ENCODE measurements at places on chromosomes 3 and 15. TPM values are rescaled to one million over a fixed set of nuclear protein-coding genes. Genes with fewer than 3 reads are reported as not detected.

DNA sequence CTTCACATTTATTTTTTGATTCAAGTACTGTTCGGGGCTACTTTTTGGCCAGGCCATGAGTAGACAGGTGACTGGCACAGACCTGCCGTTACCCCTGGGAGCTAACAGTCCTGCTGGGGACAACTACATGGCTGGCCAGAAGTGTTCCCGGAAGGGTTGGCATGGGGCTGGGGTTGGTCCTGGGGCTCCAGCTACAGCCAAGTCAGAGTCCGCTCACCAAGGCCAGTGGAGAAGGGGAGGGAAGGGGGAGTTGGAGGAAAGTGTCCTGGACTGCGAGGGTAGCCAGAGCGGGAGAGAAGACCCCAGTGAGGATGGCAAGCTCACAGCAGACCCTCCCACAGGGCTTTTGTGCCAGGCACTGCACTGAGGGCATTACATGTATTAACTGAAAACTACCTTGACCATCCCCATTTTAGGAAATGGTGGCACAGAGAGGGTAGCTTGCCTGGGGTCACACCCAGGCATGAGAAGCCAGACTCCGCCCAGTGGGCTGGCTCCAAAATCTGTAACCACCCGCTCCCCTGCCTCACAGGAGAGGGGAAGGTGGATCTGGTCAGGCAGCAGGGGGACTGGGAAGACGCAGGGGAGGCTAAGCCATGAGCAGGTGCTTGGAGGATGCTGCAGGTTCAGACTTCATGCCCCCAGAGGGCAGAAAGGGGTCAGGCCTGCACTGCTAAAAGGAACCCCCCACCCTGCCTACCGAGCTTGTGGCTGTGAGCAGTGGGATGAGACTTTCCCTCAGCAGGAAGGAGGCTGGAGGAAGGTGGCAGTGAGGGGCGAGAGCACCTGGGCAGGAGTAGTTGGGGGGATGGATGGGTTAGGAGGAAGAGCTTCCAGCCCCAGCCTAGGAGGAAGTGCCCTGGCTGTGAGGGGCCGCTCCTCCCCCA lies 38.3 kb upstream of the ESYT3 start:
- H3K4me3 ChIP-seq: no peak overlapping the region
- no peak for DNase-seq
- no peak overlapping the region for H3K27ac ChIP-seq
- H3K4me1 ChIP-seq: no peaks in the 10 kb centered on the region

DNA sequence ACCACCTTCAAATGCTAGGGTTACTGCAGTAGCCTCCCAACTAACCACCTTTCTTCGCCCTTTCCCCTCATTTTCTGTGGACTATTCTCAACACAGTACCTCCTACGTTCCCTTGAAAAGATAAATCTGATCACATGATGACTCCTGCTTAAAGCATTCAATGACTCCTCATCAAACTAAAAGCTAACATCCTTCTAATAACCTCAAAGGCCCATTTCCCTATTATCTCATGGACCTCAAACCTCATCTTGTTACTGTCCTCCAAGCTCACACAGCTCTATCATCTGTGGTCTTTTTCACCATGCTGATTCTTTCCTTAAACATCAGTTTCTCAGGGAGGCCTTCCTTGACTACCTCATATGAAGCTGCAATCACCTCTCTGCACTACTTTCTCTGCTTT lies 29.6 kb downstream of the GADL1 start:
- no peaks in the 10 kb centered on the region for H3K36me3 ChIP-seq
- no peak for DNase-seq
- H3K4me1 ChIP-seq: no peaks in the 10 kb centered on the region
- no peaks in the 10 kb centered on the region for H3K27me3 ChIP-seq

DNA sequence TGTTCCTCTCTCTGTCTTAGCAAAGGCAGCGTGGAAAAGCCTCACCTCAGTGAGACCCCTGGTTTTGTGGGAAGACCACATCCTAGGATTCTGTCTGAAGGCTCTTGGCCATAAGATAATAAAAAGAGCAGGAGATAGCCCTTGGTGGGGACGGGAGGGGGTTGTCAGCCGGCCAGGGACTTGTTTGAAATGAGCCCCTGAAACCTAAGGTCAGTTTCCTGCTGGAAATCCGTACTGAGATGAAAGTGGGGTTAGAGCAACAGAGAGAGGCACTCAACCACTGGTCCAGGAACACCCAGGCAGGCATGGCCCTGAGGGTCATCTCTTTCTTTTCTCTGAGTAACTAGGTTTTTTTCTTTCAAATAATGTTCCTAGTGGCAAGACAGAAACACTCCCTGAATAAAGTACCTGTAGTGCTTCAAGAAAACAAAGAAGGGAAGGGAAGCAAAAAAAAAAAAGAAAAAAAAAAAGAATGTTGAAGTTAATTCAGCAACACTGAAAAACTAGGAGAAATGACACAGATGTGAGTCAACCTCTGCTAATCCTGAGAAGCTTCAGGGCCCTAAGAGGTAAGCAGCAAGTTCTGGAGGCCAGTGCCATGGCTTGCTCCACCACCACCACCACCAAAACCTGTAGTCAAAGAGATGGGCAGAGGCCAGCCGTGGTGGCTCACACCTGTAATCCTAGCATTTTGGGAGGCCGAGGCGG lies 3.2 kb downstream of the ITGB5 start:
- no peak overlapping the region for H3K4me3 ChIP-seq
- H3K27me3 ChIP-seq: no peaks in the 10 kb centered on the region
- peaks cover 7% of the 10 kb centered on the region for H3K4me1 ChIP-seq
- H3K36me3 ChIP-seq: no peaks in the 10 kb centered on the region

GRCh38 chr3:71917545-71917944 lies 132.6 kb upstream of the PROK2 start:
- no peak overlapping the region for H3K27ac ChIP-seq
- no peaks in the 10 kb centered on the region for H3K27me3 ChIP-seq
- no peak overlapping the region for H3K4me3 ChIP-seq
- DNase-seq: no peak

Gene SERPINI1
- 9.5 TPM for total RNA-seq

Gene CAMK1
- 31.2 TPM for total RNA-seq

Gene KNG1
- 8.7 TPM for total RNA-seq

Gene MESP2
- 0.47 TPM for total RNA-seq

Gene XCR1
- 1.4 TPM for total RNA-seq
